ENCODE measurements at places on chromosomes 12 and 14.

- DNase-seq, result no peak
These were observed 9.7 kb downstream of the GLTP start for GRCh38 chr12:109870648-109871047.

- DNase-seq, result no peak
These were observed 28.3 kb downstream of the FRMD6 start for GRCh38 chr14:51680031-51680430.

GRCh38 chr12:121949648-121950397, 31.4 kb downstream of the CFAP251 start:
- no peak for DNase-seq

DNA sequence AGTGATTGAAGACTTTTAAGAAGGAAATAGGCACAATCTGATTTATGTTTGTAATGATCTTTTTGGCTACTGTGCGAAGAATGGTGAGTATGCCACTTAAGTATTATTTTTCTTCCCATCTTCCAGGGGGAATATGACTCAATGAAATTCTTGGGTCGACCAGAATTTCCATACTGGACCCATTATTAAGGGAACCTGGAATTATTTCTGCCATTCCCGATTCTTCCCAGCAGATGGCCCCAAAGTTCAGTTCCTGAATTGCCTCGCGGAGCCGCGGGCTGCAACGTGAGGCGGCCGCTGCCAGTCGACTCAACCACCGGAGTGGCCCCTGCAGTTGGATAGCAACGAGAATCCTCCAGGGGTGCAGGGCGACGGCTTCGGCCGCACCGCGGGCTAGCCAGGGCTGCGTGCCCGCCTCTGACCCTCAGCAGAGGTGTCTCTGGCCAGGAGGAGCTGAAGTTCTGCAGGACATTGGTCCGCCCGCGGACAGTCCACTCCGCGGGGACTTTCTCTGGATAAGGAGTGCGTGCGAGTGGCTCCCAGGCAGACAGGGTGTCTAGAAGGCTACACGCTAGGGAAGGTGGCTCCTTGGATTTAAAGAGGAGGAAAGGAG, 628 bp upstream of the TSHR start:
- DNase-seq, result peak; percentile 58

DNA sequence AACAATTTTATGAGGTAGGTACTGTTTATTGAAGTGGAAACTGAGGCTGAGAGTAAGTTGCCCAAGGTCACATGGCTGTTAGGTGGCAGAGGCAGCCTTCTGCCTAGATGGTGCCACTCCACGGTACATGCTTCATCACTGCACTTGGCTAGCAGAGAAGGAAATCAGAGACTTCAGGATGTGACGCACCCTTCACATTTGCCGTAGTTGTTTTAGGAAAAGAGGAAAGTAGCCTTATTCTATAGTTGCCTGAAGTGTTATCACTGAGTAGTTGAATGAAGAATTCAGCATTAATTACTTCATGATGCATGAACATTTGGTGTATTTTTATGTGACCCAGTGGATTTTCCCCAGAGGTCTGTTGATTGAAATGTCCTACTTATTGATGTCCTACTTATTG, 55.7 kb downstream of the ERC1 start:
- no peak for DNase-seq

- DNase-seq, result no peak
These were observed 94.5 kb upstream of the VASH1 start for GRCh38 chr14:76666746-76667145.

GRCh38 chr14:54440037-54440436, 1.1 kb downstream of the CNIH1 start:
- no peak for DNase-seq

DNA sequence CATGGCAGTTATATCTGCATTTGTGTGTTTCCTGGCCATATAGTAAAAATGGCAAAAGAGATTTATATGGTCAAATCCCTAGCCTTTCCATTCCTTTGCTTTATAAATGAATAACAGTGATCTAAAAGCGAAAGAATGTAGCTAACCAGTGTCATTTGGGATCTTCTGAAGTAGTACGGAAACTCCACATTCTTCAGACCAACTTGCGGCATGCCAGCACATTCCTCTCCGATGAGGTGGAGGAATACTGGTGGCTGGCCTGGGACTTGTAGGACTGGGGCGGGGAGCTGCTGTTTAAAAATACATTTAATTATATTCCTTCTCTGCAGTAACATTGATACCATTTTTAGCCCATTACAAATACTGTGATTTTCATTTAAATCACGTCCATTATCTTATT, 85.3 kb downstream of the SAMD4A start:
- DNase-seq, result no peak

- DNase-seq, result no peak
These were observed 180.3 kb downstream of the RAD51B start for GRCh38 chr14:67999705-68000384.

GRCh38 chr12:45232756-45233372, 17.0 kb downstream of the ANO6 start:
- DNase-seq, result no peak

DNA sequence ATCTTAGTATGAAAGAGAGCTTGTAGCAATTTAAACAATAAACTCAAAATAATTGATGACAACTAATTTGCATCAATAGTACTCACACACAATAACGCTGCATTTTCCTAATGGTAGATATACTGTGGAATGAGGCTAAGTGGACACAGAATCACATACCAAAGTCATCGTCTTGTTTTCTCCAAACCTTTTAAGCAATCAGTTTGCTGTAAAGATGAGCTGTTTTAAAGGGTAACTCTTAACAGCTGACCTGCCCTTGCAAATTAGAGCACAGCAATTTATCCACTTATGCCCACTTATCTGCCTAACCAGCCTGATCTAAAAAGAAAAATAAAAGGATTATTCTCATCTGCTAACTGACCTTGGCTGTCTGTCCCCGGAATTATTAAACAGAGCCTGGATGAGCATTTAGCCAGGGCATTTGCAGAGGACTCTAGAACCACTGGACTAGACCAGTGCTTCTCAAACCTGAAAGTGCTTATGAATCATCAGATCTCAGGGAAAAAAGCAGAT, 174.3 kb upstream of the BCL2L14 start:
- no peak for DNase-seq
